ENCODE measurements at places on chromosomes 12 and 14.
A peak's percentile ranks its signal among the peaks of the same experiment; 100 is the strongest.

- DNase-seq = no peak
These were observed 170.1 kb downstream of the NRXN3 start for GRCh38 chr14:78340250-78340649.

DNA sequence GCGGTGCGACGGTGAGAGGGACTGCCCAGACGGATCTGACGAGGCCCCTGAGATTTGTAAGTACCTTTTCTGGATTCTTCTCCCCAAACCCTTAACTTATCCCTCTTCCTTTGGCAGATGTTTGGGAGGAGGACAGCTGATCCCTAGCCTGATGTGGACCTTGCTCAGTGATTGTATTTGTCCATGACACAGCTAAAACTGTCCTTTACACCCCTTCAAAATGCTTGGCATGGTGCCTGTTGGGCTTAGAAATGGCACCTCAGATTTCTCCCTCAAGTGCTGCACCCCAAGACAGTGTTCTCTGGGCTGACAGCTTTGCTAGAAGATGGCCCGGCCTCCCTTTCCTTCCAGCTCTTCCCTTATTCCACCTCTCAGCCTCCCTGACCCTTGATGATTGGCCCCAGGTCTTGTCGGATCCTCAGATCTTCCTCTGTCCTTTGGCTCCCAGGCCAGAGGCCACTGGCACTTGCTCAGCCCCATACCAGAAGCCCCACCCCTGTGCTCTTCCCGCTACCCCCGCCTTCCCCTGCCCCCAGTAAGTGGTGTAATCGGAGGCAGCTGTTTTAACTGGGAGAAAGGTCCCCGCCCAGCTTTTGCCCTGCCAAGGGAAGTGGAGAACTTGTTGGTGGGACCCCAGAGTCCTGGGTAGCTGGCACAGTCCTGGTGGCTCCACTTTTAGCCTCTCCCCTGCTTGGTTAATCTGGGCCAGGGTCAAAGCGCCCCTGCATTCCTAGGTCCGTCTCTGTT, 8.7 kb downstream of the LRP1-AS start:
- DNase-seq = no peak

DNA sequence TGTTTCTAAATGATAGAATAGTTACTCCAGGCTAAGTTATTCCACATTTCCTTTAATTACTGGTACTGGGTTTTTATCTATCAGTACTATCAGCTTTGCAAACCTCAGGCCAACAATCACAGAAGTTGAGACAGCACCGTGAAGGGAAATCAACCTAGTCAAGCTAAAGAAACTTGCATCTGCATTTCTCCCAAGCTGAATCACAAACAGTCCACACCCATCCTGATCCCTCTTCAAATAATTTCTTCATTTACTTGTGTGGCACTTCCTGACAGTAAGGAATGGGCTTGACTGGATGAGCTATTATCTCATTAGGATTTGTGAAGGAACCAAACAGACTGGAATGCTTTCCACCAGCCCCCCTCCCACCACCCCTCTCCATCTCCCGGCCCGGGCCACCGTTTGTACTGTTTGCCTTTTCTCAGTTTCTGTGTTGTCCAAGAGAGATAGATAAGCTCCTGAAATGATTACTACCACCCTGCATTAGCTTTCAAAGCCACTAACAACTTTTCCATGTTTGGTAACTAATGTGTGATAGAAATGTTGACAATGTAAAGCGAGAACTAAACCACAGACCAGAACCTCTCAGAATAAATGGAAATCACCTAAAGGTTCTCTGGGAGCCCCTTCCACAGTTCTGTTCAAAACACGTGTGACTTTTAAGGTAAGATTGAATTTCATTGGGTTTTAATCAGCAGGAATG, 236.3 kb downstream of the SLC25A21 start:
- no peak for DNase-seq

- peak; percentile 17 for DNase-seq
These were observed 17.8 kb upstream of the OXA1L start for GRCh38 chr14:22748631-22749068.

DNA sequence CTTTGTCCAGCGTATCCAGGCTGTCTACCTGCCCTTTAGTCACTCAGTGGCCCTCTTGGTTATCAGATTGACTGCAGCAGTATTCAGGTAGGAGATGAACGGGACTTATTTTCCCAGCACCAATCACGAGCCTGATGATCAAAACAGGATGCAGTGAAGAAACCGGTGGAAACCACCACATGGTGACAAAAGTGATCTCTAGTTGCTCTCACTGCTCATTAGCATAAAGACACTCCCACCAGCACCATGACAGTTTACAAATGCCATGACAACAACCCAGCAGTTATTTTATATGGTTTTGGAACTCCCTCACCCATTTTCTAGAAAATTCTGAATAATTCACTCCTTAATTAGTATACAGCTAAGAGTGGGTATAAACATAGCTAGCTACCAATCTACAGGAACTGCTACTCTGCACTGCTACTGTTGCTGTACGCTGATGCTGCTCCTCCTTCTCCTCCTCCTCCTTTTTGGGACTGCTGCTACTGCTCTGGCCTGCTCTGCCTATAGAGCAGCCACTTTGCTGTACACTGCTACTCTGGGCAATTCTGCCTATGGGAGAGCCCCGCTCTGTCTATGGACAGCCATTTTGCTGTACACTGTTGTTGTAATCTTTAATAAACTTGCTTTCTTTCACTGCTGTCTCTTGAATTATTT, 142.5 kb upstream of the SSTR1 start:
- peak; percentile 91 for DNase-seq

DNA sequence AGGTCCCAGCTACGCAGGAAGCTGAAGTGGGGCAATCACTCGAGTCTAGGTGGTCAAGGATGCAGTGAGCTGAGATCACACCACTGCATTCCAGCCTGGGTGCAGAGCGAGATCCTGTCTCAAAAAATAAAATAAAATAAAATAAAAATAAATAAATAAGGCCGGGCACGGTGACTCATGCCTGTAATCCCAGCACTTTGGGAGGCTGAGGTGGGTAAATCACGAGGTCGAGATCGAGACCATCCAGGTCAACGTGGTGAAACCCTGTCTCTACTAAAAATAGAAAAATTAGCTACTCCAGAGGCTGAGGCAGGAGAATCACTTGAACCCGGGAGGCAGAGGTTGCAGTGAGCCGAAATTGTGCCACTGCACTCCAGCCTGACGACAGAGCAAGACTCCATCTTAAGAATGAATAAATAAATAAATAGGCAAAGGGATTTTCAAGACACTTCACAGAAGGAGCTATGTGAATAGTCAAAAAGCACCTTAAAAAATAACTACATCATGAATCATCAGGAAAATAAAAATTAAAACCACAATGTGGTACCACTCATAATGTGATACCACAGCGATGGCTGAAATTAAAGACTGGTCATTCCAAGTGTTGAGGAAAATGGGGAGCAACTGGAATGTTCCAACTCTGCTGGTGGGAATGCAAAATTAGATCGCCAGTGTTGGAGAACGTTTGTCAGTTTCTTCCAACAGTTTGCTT, 92.9 kb upstream of the TBX3 start:
- no peak for DNase-seq

All from natural killer cell (primary cell).